ENCODE measurements at places on chromosomes 1 and 21. TPM values are rescaled to one million over a fixed set of nuclear protein-coding genes. Genes with fewer than 3 reads are reported as not detected.

Gene C1orf116
- total RNA-seq = under 0.01 TPM

DNA sequence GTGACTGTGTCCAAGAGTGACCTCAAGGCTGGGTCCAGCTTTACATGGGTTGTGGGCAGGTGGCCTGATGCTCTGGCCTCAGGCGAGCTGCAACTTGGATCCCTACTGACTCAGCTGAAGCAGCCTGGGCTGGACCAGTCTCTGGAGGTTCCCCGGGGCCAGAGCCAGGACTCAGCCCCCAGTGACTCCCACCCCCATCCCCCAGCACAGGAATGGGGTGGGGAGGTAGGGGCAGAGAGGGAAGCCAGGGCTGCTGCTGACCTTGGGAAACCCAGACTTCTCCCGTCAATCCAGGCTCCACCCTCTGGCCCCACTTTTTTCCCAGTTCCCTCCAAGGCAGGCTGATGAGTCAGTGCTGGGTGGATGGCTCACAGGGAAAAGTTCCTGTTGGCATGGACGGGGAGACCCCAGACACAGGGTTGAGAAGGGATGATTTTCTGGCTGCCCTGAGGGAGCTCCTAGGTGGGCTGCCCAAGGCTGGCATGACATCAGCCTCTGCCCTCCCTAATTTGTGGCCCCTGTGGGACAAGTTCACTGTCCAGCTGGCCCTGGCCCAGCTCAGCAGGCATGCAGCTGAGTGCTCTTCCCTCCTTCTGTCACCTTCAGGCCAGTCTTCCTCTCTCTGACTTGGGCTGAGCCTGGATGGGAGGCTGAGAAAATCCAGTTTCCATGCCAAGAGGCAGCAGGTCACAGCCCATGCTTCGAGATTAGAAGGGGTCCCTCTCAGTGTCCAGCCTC lies 2.2 kb downstream of the ZC3H12A start:
- peak; percentile 85 for DNase-seq

Gene OR10Z1
- not detected for total RNA-seq

DNA sequence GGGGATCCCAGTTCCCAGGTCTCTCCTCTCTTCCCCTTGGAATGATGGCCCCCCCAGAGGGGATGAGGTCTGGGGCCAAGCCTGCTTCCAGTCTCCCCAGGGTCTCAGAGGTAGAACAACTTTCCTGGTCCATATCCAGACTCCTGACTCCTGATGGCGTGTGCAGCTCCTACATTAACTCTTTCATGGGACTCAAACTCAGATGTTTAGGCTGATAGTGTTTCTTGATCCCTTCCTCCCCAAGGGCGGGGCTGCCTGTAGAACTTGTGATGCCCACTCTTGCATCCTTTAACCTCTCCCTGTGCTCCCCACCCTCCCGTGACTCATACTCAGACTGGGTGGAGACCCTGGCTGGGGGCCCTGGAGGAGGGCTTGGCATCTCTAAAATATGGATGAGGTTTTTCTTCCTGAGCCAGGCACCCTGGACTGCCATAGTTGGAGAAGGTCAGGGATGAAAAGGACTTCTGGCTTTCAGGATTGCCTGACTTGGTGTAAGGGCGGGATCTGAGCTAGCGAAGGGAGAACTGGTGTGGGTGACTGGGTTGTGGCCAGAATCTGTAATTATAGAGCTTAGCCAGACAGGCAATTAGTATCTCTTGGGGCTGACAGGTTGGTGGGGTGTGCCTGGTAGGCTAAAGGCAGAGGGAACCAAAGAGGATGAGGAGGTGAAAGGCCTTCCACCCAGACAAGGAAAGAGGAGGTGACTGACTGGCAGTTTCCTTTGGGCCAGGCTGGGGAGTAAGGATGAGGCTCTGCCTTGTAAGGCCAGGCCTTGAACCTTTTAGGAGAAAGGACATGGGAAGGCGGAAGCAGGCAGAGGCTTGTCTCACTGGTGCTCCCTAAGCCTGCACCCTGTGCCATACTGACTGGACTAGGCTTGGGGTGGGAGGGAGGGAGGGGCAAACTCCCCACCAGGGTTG lies 1.5 kb downstream of the ATP8B2 start:
- peak; percentile 76 for DNase-seq

DNA sequence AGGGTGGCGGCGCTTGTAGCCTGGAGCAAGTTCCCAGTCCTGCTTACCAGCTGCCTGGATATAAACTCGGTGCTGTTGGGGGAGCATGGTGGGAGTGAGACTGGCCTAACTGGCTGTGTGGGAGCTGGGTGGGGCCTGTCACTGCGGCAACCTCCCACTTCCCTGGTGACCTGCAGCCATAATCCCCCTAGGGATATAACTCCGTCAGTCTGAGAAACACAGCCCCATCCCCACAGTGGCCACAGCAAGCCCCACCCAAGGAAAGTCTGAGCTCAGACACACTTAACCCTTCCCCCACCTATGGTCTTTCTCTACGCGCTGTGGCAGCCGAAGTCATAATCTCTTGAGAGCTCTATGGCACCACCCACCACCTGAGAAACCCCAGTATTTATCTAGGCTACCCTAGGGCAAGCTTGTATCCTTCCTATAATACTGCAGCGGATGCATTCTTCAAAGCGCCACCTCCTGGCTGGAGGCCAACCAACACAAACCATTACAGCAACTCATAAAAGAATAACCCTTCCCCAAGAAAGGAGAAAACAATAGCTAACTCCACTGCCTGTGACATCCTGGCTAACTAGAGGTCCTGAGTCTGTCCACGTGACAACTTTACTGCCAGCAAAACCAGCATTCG lies 57.4 kb downstream of the ZNF648 start:
- DNase-seq = no peak

- no peak for DNase-seq
Observed at GRCh38 chr1:209783386-209783785, 973 bp downstream of the C1orf74 start.

DNA sequence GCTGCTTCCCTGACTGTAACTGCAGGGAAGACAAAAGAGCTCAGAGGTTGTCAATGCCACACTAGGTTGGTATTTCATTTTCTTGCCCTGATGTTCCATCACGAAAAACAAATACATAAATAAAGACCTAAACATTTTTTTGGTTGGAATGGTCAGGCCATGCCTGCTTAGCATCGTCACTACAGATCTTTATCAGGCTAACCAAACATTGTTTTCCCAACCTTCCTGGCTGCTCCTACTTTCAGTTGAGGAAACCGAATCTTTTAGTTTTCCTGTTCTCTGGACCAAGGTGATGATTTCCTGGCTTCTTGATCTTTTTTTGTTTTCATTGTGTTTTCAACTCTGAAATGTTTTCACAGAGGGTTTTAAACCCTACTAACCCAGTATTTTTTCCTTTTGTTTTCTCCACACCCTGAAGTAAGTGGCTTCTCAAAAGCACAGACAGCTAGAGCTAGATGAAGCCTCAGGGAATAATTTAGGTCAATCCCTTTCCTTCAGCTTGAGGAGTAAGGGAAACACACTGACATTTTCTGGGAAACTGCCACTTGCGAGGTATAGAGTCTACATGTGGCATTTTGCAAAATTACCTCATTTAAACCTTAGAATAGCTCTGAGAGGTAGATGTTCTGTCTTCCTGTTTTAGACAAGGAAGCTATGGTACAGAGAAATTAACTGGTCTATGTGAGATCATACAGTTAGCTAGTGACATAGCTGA lies 67.2 kb upstream of the CNN3 start:
- DNase-seq = peak; percentile 38

DNA sequence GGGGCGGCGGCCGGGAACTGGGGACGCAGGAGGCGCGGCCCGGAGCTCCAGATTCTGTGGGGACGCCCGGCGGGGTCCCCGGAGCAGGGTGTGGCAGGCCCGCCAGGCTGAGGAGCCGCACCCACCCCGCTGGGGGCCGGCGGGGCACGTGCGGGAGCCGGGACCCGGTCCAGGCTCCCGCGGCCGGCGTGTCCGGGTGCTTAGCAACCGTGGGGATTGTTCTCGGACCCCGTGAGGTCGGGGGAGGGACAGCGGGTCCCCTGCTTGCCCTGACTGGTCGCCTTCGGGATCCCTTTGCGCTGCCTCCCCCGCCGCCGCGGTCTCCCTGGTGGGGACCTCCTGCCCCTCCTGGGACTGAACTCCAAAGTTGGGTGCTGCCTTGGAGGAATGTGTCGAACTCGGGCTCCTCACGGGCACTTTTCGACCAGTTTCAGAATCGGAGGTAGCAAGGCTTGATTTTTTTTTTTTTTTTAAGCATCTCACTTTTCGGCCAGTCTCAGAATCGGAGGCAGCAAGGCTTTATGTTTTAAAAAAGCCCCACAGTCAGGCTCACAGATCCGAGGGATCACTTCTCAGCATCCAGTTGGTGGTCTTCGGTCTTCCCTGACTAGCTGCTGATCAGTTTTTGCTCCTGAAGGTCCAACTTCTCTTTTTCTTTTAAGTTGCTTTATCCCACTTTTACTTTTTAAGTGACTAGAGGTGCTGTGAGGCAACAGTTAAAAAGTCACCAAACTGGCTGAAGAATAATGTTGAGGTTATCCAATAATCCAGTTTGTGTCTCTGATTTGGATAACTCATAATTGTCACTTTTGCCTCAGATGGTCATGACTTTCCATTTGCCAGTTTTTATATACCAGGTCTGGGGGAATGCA lies 648 bp downstream of the FAM76A start:
- peak; percentile 34 for DNase-seq

DNA sequence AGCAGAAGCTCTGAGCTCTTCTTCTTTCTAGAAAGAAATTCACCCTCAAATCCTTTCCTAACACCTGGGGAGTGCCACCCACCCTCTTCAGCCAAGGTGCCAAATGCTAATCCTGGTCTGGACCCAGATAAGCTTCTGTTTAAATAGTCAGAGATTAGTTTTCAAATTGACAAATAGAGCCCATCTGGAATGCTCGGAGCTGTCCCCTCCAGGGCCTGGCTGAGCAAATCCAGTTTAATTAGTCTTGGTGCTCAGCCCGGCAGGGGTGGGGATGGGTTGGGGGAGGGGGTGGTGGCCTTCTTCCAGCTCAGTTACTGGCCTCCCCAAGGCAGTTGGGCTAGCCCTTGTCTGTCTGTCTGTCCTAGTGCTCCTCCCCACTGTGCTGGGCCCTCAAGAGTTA lies 269.5 kb downstream of the GRIK3 start:
- DNase-seq = no peak

GRCh38 chr1:36134505-36135329 lies 9.7 kb upstream of the COL8A2 start:
- DNase-seq = peak; percentile 67

DNA sequence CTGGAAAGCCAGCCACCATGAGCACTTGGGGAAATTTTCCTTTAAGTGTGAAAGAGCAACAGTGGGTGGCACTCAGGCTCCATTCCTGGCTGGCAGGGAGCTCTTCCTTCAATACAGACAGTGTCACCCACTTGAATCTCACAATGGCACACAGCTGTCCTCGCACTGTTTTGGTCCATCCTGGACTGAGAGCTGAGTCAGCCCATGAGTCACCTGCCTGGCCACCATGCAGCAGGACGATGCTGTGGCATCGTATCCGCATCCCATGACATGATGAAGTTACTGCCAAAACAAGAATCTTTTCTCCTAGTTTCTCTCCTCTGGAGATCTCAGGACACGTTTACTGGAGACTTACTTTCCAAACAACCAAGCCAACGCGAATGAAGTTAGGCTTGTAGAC lies 6.0 kb downstream of the TMPRSS2 start:
- no peak for DNase-seq

Gene CTBS
- 11.6 TPM for total RNA-seq

Gene NPPA
- not detected for total RNA-seq

- DNase-seq = peak; percentile 47
Observed at GRCh38 chr1:40384413-40384762, 10.9 kb downstream of the SMAP2 start.

GRCh38 chr1:153578936-153579335 lies 13.3 kb upstream of the S100A2 start:
- no peak for DNase-seq

Measured in fibroblast of villous mesenchyme (primary cell).